ENCODE measurements at places on chromosomes 6 and 20. TPM values are rescaled to one million over a fixed set of nuclear protein-coding genes. Genes with fewer than 3 reads are reported as not detected.

ZNF334 gene
- total RNA-seq, result 1.6 TPM

FGD2 gene
- total RNA-seq, result 33.9 TPM

FOXP4 gene
- 31.6 TPM for total RNA-seq

MARCKS gene
- 45.6 TPM for total RNA-seq

C4A gene
- total RNA-seq, result 146 TPM

AHCY gene
- 31.8 TPM for total RNA-seq

ACTL10 gene
- total RNA-seq, result 1.2 TPM

DNA sequence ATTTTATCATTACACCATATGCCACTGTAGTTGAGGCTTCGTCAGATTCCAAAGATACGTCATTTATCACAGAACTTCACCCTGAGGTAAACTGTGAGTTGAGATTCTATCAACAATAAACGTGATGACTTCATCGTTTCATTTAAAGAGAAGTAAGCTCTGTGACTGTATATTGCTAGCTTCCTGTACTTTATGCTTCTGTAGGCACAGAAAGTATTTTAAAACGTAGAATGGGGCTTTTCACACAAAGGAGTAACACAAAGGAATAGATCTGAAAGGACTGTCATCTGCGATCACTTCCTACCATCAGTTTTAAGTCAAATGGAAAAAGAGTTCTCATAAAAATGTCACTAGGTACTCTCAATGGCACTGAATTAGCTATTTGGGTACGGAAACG is 234.4 kb upstream of the MCHR2 start:
- H3K27me3 ChIP-seq, result no peaks in the 10 kb centered on the region
- H3K4me3 ChIP-seq, result peak overlapping the region; percentile 94
- no peak overlapping the region for H3K27ac ChIP-seq
- H3K4me1 ChIP-seq, result no peaks in the 10 kb centered on the region
- DNase-seq, result no peak

DNA sequence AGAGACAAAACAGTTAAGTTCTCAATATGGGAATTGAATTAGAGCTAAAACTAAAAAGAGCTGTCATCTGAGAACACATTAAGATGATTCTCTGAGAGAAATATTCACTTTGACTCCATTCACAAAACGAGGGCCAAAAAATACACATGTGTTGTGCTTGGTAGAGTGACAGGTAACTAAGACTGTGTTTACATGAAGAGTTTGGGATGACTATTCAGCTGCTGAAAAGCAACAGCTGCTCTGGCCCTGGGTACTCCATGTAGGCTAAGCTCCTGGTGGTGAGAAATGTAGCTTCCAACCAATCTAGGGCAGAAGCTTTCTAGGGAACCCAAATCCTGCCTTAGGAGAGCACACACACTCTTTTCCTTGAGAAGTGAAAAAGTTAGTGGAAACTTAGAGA is 184.5 kb downstream of the COL21A1 start:
- DNase-seq, result no peak
- H3K4me1 ChIP-seq, result peaks cover 3% of the 10 kb centered on the region
- no peak overlapping the region for H3K4me3 ChIP-seq
- H3K36me3 ChIP-seq, result peaks cover 1% of the 10 kb centered on the region
- no peaks in the 10 kb centered on the region for H3K27me3 ChIP-seq

DNA sequence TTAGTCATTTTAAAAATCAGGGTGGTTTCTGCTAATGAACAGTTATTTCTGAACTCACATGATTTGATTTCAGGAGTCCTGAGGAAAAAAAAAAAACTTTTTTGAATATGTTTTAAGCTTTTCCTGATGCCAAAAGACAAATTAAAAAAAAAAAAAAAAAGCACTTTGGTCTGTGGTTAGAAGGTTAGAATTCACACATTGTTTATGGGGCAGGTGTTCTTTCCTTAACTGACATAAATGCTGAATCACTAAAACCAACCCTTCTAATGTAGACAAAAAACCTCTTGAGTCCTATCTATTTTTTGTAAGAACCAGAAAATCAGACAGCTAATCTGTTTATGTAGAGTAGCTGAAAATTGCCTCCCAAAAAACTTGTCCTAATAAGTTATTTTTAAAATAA is 20.4 kb downstream of the THEMIS start:
- no peaks in the 10 kb centered on the region for H3K4me1 ChIP-seq
- no peak overlapping the region for H3K27ac ChIP-seq
- DNase-seq, result no peak
- no peaks in the 10 kb centered on the region for H3K36me3 ChIP-seq

GRCh38 chr20:2172305-2173175 is 70.9 kb downstream of the STK35 start:
- peak; percentile 76 for DNase-seq
- no peak overlapping the region for H3K4me3 ChIP-seq
- no peaks in the 10 kb centered on the region for H3K4me1 ChIP-seq
- H3K27me3 ChIP-seq, result no peaks in the 10 kb centered on the region
- H3K36me3 ChIP-seq, result no peaks in the 10 kb centered on the region
- no peak overlapping the region for H3K27ac ChIP-seq

DNA sequence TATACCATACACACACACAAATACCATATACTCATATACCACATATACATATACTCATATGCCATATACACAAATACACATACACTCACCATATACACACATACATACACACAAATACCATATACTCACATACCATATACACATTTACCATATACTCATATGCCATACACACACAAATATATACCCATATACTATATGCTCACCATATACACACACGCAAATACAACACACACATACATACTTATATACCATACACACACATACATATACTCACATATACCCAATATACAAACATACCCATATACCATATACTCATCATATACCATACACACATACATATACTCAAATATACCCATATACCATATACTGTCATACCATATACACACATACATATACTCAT is 99.2 kb downstream of the ZMYND8 start:
- DNase-seq, result no peak
- no peaks in the 10 kb centered on the region for H3K36me3 ChIP-seq
- no peak overlapping the region for H3K27ac ChIP-seq
- H3K4me1 ChIP-seq, result no peaks in the 10 kb centered on the region

DNA sequence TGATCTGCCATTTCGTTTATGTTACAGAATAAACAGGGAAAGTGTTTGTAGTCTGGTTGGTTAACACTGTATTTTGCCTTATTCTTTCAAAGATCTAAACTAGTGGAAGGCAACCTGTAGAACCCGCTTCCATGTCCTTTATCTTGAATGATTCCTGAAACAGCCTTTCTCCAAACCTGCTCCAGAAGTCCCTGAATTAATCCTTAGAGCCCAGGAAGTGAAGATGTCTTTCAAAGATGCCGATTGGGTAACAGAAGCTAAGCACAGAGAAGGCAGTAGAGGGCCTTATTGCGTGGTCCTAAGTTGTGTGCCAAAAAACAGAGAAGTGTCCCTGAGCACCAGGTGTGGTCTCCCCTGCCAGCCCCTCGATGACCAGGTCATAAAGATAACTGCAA is 19.2 kb upstream of the ZSCAN16 start:
- DNase-seq, result no peak
- no peaks in the 10 kb centered on the region for H3K36me3 ChIP-seq
- no peaks in the 10 kb centered on the region for H3K4me1 ChIP-seq
- no peaks in the 10 kb centered on the region for H3K27me3 ChIP-seq

DNA sequence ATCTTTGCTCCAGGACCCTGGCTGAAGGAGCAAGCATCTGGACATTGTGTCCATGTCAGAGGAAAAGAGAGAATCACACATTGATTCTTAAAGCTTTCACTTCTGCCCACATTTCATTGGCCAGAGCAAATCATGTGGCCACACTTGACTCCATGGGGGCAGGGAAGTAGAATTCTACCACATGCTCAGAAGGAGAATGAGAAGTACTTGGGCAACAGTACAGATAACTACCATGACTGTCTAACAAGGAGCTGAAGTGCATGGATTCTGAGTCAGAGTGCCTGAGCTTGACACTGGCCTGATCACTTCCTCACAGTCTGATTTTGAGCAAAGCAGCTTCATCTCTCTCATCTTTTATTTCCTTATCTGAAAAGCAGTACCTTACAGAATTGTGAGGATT is 38.6 kb downstream of the GHRH start:
- DNase-seq, result no peak
- peaks cover 6% of the 10 kb centered on the region for H3K36me3 ChIP-seq
- no peak overlapping the region for H3K4me3 ChIP-seq
- peaks cover 2% of the 10 kb centered on the region for H3K4me1 ChIP-seq
- H3K27ac ChIP-seq, result no peak overlapping the region
- H3K27me3 ChIP-seq, result no peaks in the 10 kb centered on the region

GRCh38 chr6:82142524-82142923 is 105.0 kb downstream of the IBTK start:
- H3K27me3 ChIP-seq, result no peaks in the 10 kb centered on the region
- no peaks in the 10 kb centered on the region for H3K36me3 ChIP-seq
- DNase-seq, result no peak

DNA sequence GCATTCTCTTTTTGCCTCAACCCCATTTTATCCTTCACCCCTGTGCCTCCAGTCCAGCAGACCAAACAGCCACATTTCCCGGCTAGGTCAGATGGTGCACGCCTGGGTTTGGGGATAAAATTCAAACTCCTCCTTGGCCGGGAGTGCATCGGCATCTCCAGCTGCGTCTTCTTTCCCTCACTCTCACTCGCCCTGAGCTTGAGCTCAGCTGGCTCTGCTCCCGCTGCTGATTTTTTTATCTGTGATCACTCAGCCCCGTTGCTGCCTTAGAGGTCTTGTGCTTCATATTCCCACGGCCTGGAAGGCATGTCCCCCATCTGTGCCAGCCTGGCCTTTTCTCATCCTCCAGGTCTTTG is 6.8 kb upstream of the EZR start:
- no peaks in the 10 kb centered on the region for H3K27me3 ChIP-seq
- no peak overlapping the region for H3K27ac ChIP-seq
- no peak overlapping the region for H3K4me3 ChIP-seq

DNA sequence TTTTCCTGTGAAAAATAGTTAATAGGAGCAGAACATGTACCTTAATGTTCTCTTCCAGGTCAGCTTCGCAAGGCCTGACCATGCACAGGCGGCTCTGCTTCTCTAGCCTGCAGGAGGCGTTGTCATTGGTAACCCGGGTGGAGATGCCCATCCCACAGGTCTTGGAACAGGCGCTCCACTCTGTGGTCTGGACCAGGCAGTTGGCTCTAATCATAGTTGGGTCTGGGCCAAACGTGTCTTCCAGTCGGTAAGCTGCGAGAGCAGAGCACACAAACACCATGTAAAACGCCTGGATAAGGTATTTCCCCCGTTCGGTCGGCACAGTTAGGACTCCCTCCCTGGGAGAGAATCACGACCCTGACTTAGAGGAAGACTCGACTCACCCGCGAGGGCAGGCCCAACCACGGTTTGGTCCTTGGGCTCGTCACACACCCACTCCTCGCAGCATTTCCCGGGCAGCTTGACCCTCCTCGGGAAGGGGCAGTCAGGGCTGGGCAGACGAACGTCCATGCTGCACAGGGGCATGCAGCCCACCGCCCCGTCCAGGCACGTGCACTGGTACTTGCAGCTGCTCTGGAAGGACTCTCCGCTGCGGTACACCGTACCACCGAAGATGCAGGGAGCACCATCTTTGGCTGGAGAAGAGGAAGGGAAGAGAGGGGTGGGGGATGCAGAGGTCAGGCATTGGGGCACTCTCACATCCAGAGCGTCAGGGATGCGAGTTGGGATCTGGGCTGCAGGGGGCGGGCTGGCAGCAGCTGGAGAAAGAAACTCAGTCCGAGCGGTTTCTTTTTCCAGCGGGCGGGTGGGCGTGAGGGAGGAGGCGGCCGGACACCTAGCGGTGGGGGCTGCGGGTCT is 1.0 kb downstream of the CCN2 start:
- peak; percentile 88 for DNase-seq
- H3K27ac ChIP-seq, result peak overlapping the region; percentile 98
- H3K4me1 ChIP-seq, result peaks cover 7% of the 10 kb centered on the region
- H3K36me3 ChIP-seq, result peaks cover 3% of the 10 kb centered on the region
- no peaks in the 10 kb centered on the region for H3K27me3 ChIP-seq
